ENCODE measurements at places on chromosomes 4 and X.

- no peak for DNase-seq
Observed at GRCh38 chr4:179097741-179098140, 1655.5 kb upstream of the AGA start.

GRCh38 chr4:136457004-136457403, 1075.3 kb downstream of the PCDH18 start:
- DNase-seq, result no peak

DNA sequence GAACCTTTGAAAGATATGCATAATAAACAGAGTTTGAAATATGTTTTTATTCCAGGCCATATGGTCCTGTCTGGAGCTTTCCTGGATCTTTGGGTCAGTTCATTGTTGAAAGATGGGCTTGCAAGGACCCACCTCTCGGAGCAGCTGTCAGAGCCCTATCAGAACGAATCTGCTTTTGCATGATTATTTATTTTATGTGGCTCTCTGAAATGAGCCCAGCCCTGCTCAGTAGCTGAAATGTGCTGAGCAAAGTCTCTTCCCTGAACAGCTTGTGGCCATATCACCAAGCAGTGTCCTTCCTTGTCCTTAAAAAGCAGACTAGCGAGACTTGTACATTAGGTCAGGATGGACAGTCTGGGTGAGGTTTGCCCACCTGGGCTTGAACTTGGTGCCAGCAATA, 110.8 kb downstream of the GBA3 start:
- DNase-seq, result no peak

GRCh38 chrX:129984111-129984958, 1.9 kb downstream of the BCORL1 start:
- no peak for DNase-seq

DNA sequence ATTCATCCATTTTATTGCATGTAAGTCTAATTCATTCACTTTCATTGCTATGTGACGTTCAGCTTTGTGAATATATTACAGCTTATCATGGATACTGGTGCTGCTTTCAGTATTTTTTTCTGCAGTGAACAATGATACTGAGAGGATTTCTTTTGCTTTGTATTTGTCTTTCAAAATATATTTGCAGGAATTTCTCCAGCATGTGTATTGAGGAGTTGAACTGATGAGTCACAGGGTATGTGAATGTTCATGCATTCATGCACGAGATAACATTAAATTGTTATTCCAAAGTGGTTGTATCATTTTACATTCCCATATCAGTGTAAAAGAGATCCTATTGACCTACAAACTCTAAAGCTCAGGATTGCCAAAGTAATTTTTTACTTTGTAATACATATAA, 283.8 kb upstream of the ARSJ start:
- no peak for DNase-seq

- no peak for DNase-seq
Observed at GRCh38 chrX:68912113-68912512, 83.3 kb downstream of the EFNB1 start.

DNA sequence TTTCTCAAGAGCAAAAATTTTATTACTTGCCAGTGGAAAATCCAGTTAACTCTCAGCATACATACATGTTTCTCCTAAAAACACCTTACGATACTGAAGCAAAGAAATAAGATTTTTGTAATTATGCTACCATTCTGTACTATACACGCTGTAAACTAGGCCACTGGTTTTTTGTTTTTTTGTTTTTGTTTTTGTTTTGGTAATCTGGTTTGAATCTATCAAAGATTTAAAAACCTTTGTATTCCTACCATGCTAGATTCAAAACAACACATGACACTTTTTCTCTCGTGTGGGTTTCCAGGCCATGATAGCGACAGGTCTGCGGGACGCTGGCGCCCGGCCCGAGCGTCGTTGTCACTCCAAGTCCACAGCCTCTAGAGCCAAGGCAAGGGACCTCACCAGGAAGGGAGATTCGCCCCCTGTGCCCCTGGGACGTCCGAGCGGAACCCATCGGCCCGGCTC, 723 bp downstream of the TMEM192 start:
- no peak for DNase-seq

DNA sequence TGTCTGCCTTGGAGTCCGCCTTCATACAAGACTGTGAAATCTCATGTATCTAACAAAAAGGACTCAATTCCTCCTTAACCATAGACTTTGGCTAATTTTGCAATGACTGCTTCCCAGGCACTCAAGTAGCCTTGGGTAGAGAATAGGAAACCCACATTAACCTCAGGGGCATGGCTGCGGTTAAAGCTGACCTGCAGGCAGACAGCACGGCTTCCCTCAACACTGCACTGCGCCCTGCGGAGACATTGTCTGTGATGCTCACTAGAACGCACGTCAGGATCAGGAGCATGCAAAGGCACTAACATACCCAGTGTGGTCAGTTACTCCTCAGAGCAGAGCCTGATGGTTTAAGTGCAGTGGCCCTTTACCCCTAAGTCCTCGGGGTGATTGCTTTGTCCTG, 10.3 kb upstream of the GPR143 start:
- DNase-seq, result no peak

DNA sequence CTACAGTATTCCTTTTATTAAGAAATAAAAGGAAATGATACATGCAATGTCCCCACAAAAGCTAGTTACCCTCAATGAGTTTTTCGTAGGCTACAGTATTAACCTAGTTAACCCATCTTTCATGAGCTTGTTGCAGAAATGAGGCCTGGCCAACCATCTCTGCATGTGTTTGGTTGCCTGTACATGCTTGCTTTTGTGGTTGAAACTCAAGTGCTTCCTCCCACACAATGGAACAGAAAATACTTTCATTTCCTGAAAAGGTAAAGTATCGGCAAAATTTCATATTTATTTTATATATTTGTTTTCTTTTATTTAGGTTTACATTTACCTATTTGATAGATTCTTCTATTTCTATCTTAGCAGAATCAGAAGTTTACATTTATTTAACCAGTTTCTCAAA, 214.6 kb upstream of the FAM241A start:
- no peak for DNase-seq

- no peak for DNase-seq
Observed at GRCh38 chr4:76546759-76547742, 112.0 kb downstream of the SHROOM3 start.

- DNase-seq, result no peak
Observed at GRCh38 chr4:75495476-75495875, 18.7 kb downstream of the RCHY1 start.

DNA sequence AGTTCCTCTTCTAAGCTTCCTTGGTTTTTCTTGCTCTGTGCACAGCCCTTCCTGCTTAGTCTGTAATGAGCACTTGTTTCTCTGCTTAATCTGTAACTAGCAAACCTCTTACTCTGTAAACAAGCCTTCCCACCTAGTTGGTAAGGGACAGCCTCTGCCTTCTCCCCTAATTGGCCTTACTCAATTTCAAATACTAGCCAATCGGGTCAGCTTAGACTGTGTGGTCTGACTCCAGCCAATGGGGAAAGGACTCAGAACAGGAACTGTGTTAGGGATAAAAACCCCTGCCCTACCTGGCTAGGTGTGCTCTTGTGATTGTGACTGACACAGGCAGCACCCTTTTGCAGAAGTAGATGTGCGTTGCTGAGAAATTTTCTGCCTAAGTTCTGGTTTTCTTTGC, 136.5 kb upstream of the AADAT start:
- DNase-seq, result no peak

DNA sequence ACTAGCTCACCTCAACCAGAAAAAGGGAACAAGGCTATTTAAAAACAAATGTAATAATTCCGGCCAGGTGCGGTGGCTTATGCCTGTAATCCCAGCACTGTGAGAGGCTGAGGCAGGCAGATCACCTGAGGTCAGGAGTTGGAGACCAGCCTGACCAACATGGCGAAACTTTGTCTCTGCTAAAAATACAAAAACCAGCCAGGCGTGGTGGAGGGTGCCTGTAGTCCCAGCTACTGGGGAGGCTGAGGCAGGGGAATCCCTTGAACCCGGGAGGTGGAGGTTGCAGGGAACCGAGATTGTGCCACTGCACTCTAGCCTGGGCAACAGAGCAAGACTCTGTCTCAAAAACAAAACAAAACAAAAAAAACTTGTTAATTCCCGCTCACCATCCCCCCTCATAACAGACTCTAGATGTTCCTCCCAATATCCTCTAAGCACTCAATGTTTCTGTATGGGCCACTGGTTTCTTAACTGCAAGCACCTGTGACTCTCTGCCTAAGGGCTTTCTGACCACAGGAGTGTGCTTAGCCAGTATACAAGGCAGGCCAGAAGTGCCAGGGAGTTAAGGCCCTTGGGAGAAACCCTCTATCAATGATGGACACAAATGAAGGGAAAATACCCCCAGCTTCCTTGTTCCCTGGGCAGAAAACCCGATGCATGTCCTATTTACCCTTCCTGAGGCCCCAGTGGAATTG, 21.0 kb upstream of the THOC2 start:
- no peak for DNase-seq

DNA sequence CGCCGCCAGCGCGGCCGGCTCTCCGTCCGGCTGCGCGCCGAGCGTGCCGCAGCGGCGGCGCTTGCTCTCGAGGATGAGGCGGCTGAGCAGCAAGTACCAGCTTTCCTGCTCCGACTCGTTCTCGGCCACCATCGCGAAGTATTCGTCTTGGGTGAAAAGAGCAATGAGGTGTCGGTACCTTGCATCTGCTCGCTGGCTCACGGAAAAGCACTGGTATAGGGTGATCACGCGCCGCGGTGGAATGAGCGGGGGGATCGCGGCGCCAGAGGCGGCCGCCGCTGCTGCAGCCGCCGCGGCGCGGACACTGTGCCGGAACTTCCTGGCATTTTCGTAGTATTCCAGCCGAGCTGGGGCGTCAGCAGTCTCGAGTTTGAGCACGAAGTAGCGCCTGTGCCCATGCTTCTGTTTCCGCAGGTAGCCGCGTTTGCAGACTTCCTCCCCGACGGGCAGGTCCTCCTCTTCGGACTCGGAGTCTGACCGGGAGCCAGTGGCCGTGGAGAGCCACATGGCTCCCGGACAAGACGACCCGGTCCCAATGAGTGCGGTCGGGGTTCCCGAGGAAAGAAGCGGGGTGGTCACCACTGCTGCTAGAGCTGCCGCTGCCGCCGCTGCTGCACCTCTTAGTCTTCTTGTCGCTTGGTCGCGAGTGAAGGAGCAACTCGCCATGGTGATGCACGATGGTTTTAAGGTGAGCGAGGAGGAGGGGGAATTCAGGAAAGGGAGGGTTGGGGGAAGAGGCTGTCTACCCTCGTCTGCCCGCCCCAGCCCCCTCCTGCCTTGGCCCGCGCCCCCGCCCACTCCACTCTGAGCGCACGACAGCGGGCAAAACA, 469 bp downstream of the IRS4 start:
- no peak for DNase-seq

DNA sequence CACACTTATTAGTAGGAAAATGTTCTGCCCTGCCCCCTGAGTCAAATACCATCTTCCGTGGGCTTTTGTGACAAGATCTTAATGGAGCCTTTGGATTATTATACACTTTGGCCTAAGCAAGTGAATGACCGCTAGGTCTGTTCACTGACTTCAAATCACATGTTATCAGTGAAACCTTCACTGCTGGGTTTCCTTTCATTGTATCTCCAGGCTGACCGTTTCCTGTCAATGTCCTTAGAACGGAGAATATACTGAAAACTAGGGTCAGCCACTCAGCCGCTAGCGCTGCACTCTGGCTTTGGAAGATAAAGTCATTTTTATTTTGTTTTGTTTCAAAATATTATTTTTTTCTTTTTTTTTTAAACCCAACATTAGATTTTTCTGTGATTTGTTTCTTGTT, 107.0 kb upstream of the TLL1 start:
- no peak for DNase-seq

- DNase-seq, result no peak
Observed at GRCh38 chr4:160129439-160129838, 1026.6 kb downstream of the RAPGEF2 start.

DNA sequence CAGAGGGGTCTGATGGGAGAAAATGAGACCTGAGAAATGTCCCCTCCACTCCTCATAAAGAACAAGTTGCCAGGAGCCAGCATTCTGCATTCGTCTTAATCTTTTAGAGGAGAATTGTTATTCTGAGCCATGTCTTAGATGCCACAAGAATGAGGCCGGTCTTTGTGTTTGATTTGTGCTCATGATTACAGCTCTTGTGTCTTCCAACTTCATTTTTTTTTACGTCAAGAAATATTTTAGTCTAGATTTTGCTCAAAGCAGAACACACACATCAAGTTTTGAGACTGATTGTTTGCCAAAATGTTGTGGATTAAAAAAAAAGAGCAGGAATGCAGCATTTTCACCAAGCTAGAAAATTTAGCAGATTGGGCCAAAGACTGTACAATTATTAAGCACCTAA, 130.6 kb upstream of the PITX2 start:
- no peak for DNase-seq

GRCh38 chr4:181950372-181951127, 292.7 kb upstream of the TENM3 start:
- no peak for DNase-seq

DNA sequence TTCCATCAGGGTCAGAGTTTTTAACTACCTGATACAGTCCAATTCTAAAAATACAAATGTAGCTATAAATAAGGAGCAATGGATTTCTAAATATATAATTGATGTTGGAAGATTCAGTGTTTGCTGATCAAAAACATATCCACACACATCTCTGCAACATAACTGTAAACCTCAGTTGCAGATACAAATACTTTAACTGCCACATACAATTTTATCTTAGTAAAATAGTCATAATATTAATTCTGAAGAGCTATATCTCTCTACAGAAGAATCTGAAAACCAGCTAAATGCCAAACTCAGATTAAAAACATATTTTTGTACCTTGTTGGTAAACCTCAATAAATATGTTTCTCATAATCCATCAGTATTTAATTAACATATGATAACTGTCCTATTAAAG, 674.3 kb upstream of the INTU start:
- no peak for DNase-seq

- no peak for DNase-seq
Observed at GRCh38 chrX:100995469-100995868, 26.0 kb downstream of the ARL13A start.

GRCh38 chr4:183843248-183843671, 61.8 kb upstream of the STOX2 start:
- no peak for DNase-seq

Data from stimulated activated CD4-positive, alpha-beta T cell treated with anti-CD3 and anti-CD28 coated beads, Interleukin-1b, Interleukin-23, amount 100 ng/mL, for 24 hours (primary cell).